Tibial nerve (tissue), 4 donors: ENCODE measurements at places on chromosomes 2 and 18.
A peak's percentile ranks its signal among the peaks of the same experiment; 100 is the strongest.

GRCh38 chr2:117057016-117057415 is 757.5 kb upstream of the DDX18 start:
- DNase-seq = no peak

GRCh38 chr2:239821694-239822075 is 203.5 kb downstream of the NDUFA10 start:
- DNase-seq = no peak

GRCh38 chr2:172726172-172726735 is 9.4 kb upstream of the RAPGEF4 start:
- no peak for DNase-seq

DNA sequence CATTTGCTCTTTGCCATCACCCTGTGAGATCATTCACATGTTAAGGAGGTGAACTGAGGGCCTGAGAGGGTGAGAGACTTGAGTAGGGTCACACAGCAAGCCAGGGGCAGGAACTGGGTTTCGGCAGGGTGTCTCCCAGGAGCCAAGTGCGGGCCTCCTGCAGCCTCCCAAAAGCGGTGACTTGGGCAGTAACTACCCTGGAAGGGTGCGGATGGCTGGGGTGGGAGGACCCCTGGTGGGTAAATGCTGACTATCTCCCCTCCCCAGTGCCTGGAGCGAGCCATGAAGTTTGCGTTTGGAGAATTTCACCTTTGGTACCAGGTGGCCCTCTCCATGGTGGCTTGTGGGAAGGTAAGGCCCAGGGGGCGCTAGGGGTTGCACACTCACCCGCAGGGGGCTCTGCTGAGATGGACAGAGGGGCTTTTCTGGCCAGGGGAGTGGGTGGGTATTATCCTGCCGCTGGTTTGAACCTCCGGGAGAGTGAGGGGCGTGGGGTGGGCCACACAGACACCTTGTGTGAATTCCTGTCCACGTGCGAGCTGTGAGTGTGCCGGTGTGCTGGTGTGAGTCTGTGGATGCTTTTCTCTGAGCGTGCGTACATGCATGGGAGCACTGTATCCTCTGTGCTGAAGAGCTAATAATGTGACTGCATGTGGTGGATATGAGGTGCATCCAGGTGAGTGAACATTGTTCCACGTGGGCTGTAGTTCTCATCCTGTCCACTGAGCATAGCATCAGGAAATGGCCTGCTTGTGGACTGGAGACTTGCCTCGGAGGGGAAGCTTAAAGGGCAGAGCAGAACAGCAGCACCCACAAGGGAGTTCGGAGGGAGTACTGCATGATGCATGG is 91.0 kb upstream of the MCFD2 start:
- DNase-seq = no peak

DNA sequence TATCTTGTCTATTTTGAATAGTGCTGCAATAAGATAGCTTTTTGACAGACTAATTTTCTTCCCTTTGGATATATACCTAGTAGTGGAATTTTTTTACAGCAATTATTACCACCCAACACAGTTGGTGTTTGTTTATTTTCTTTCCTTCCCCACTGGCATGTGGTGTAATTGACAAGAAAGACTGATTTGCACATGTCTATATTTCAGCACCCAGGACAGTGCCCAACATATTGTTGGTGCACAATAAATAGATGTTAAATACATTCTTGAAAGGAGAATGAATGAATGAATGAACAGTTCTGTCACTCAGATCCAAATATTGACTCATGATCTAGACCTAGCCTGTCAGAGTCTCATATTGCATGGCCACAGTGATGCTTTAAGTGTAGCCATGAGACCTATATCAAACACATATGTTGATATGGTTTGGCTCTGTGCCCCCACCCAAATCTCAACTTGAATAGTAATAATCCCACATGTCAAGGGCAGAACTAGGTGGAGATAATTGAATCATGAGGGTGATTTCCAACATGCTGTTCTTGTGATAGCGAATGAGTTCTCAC is 538.2 kb downstream of the NYAP2 start:
- no peak for DNase-seq

DNA sequence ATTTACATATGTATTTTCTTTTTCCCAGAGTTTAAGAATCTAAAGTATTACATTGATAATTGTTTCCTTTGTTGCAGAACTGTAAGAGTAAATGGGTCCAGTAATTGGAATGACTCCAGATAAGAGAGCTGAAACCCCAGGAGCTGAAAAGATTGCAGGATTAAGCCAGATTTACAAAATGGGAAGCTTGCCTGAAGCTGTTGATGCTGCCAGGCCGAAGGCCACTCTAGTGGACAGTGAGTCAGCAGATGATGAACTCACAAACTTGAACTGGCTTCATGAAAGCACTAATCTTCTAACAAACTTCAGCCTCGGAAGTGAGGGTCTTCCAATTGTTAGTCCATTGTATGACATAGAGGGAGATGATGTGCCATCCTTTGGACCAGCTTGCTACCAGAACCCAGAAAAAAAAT is 183.8 kb upstream of the STON1 start:
- peak; percentile 27 for DNase-seq
